ENCODE measurements at places on chromosomes 2 and 18.

DNA sequence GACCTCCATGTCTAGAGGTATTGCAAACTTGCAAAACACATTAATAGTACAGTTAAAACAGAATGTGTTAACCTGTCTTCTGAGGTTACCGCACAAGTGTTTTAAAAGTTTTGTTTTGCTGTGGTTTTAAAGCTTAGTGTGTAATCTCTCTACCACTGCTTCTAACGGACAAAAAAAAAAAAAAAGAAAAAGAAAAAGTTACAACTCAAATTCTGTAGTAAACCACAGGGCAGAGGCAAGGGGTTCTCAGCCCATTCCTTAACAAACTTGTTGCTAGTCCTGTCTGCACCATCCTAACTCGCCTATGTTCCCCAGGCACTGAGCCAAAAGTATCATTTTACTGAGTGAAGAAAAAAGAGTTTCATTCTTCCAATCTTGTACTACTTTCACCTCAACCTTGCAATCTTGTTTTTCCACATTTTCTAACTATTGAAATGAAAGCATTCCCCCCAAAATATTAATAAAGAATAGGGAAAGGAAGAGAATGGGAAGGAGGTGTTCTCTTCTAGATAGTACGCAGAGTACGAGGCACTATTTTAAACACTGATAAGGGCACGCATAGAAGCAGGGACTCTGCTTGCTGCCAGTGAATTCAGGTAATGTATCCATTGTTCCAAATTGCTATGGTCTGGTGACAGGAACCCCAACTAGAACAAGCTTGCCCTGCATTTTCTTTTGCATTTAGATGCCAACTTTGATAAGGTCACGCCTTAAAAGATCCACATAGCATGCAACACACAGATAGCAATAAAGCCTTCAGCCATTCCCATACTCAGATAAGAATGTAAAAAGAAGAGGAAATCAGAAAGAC lies 47.1 kb downstream of the IKZF2 start:
- no peak for DNase-seq

GRCh38 chr2:119736021-119736420 lies 23.7 kb upstream of the PTPN4 start:
- no peak for DNase-seq

- peak; percentile 35 for DNase-seq
Measured at GRCh38 chr2:29920130-29920577, 1.2 kb downstream of the ALK start.

GRCh38 chr2:37648331-37649011 lies 23.0 kb downstream of the CDC42EP3 start:
- DNase-seq, result peak; percentile 33

- DNase-seq, result no peak
Measured at GRCh38 chr2:97763176-97763845, 49.9 kb downstream of the ZAP70 start.

DNA sequence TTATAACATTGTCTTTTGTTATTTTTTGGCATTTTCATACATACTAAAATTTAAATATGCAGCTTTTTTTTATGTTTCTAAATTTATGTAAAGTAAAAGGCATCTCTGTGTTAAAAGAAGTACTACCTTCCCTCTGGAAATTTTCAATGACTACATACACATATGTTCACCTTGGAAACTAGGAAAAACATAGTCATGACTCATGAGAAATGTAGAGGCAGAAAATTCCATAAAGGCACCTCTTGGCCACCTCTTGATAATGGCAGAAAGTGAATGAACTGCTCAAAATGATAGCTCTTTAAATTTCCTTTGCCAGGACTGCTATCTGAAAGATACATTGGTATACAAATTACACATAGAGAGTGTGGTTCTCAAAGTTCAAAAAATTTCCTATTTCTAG lies 889.1 kb upstream of the ZEB2 start:
- no peak for DNase-seq

- DNase-seq, result no peak
Measured at GRCh38 chr2:133568172-133568571, at the start of gene NCKAP5. Gene NCKAP5 (minus strand): TSS chr2:133568463. CDS start chr2:133517526, 50,937 bp downstream.

DNA sequence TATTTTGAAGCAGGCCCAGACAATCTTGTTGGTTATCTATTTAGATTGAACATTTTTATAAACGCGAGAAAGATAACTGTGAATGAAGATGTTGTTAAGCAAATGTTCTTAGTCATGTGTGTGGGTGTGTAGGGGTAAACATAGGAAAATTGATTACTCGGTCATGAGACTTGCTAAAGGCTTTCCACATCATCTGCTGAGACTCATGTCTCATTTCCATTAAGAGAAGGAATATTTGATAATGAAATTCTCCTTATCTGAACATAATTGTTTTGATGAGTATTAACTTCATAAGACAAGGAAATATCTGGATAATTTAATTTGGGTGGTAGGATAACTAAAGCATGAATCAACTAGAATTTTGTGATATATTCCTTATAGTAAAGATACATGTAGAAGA lies 19.7 kb downstream of the CCDC102B start:
- DNase-seq, result no peak

DNA sequence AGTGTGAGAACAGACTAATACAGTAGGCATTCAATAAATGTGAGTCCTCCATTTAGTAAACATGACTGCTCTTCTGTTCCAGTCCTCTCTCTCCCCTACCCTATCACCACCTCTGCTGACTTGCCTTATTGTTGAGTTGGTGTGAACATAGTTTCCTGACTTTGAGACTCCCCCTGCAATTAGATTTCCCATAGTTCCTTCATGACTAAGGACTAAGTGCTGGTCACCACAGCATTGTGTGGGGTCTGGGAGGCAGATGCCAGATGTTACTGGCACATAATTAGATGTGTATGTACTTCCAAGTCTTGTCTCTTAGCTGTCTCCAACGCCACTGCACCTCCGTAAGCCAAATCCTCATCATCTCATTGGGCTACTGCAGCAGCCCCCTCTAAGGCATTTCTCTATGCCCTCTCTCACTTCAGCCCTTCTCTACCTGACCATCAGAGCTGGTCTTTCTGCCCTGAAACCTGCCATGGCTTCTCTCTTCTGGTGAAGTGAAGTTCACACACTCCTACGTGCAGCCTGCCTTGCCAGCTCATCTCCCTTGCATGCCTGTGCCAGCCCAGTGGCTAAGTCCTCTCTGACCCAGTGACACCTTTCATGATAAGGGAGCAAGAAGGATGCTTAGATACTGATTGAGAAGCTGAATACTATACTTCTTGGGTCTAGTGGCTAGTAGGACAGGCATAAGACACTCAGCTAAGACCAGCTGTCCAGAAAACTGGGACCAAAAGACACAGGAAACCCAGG lies 81.6 kb upstream of the ALPP start:
- DNase-seq, result no peak

DNA sequence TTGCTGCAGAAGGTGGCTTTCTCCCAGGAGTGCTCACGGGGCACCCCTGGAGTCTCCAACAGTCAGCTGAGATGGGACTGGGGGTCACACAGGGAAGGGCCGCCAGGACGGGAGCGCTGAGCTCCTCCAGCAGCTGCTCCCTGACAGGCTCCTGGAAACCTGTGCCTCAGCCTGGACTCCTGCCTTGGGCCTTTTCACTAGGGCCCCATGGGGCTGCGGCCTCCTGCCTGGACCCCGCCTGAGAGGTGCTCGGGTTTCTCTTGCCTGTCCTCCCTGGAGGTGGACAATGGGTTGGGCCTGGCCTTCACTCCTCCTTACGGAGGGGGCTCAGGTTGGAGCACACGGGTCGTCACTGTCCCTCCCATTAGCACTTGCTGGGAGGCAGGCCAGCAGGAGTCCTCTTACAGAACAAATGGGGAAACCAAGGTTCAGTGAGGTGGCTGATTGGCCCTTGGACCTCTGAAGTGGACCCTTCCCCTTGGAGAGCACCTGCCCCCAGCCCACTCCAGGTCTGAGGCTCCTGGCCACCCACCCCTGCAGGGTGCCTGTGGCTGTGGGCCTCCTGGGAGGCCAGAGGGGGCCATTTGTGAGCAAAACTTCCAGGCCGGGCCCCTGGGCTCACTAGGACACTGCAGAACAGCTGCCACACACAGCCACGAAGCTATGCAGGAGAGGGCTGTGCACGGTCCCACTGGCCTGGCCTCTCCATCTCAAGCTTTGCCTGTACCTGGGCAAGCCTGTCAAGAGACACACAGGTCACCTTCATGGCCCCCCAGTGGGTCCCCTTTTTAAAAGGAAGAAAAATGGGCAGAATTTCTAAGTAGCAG lies 57.1 kb upstream of the ODC1 start:
- no peak for DNase-seq

DNA sequence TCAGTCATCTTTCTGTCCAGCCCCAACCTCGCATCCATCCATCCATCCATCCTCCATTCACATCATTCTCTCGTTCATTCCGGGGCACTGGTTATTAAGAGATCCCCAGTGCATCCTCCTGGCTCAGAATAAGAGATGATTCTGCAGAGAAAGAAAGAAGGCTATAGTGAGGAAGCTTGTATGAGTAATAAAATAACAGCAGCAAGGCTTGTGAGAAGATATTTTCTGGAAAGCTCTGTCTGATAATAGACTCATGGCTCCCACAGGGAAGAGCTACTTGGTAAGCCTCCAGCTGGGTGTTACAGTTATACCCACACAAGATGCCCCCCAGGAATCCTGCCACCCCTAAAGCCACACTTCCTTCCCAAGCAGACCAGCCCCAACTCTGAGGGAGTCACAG lies 143.2 kb downstream of the MTCL1 start:
- no peak for DNase-seq

- DNase-seq, result no peak
Measured at GRCh38 chr2:82158150-82158549, 1853.6 kb upstream of the LRRTM1 start.

DNA sequence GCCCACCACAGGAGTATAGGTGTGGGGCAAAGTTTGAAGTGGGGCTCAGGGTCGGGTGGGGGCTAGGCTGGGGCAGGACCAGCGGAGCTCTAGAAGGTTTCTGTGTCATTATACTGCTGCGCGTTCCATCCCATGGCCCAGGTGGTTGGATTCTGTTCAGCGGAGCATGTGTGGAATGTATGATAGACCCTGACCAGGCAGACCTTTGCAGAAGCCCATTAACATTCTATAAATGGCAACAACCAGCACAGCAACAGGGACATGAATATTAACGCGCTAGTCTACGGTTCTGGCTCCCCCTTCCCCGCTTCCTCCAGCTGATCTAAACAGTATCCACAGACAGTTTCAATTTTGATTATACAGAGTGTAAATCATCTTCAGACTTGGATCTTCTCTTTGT lies 4.1 kb upstream of the PRKCE start:
- DNase-seq, result no peak

- DNase-seq, result no peak
Measured at GRCh38 chr2:12052796-12053195, 306.4 kb downstream of the LPIN1 start.

GRCh38 chr2:26506279-26506678 lies 28.4 kb upstream of the OTOF start:
- no peak for DNase-seq

DNA sequence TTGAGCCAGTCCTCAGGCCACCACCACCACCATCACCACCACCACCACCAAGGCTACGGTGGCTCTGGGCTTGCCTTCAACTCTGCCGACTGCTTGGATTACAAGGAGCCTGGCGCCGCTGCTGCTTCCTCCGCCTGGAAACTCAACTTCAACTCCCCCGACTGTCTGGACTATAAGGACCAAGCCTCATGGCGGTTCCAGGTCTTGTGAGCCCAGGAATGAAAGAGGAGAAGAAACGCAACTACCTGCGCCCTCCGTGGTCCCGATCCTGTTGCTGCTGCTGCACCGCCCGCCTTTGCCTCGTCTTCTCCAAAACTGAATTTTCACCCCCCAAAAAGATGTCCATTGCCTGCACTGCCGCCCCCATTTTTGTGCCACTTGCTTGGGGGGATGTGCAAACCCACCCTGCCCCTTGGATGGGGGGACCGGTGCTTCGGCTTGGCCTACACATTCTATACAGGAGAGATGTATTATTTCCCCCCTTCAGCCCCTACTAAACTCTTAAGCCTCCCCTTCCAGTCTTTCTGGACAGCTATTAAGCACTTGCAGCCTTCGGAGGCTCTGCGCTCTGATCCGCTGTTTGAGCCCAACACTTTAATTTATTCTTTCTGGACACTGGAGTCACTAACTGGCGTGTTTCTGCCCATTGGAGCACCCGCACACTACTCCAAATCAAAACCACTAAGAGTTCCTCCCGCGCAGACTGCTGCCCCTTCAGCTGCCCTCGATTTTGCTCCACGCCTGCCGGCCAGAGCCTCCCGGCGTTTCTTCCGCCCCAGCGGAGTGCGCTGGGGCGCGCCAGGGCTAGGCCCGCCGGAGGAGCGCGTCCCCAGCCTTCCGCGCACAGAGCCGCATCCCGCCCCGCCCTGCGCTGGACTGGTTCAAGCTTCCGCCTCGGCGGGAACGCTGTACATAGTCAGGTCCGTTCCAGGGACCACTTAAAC lies 5.7 kb downstream of the OTX1 start:
- DNase-seq, result no peak

DNA sequence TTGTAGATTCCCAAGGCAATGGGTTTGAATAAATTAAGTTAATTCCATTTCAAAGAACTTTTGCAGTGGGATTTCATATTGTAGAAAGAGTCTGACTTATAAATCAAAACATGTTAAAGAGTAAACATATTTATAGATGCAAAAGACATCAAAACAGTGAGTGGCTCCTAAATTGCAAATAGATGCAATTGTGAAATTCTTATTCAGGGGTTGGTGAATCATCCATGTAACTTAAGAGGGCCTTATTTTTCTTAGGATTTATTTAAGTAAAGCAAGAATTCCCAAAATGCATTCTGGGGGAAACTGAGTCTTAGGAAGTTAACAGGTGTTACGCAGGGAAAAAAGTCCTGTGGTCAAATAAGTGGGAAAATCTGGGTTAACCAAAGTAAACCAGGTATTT lies 11.3 kb downstream of the TANC1 start:
- DNase-seq, result no peak

- no peak for DNase-seq
Measured at GRCh38 chr2:223055140-223055539, 3.1 kb downstream of the KCNE4 start.

DNA sequence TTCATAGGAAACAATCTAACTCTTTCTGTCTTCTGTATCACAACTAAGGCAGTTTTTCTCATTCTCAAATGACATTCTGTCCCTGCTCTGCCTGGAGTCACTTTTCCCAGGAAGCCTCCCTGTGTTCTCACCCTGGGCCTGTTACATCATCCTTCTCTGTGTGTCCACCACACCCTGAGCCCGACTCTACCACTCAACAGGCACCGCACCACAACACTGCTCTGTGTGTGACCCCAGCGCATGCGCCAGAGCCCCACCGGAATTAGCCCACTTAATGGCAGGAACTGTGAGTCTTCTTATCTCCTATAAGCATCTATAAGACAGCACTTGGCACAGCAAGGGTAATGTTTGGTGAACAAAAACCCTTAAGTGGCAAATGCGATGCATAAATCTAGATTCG lies 32.3 kb downstream of the TGFBRAP1 start:
- no peak for DNase-seq

DNA sequence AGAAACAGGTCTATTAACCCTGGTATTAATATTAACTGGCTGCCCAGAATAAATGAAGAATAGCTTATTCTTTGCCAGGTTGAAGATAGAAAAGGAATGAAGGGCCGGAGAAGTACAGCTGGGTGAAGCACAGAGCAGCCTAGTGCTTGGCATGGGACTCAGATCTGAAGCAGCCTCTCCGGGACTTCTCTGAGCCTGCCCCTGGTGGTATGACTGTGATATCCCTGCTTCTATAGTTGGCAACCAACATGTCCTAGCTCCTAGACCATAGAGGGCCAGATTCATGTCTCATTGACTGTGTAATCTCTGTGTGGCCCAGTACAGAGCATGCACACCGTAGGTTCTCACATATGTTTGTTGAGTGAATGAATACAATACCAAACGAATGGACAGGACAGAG lies 107.8 kb downstream of the MSH2 start:
- DNase-seq, result no peak

GRCh38 chr2:31933066-31933465 lies 77.7 kb downstream of the MEMO1 start:
- DNase-seq, result peak; percentile 36

- DNase-seq, result no peak
Measured at GRCh38 chr2:179917272-179917671, 55.9 kb upstream of the ZNF385B start.

All from stimulated activated CD4-positive, alpha-beta T cell treated with anti-CD3 and anti-CD28 coated beads, Interleukin-4, amount 100 ng/mL, for 24 hours (primary cell).